ENCODE measurements at places on chromosomes 1 and 21.

GRCh38 chr1:211843507-211844298 is 13.1 kb upstream of the LPGAT1 start:
- DNase-seq = no peak

- DNase-seq = no peak
Observed at GRCh38 chr1:15090373-15090772, 63.2 kb upstream of the TMEM51 start.

- no peak for DNase-seq
Observed at GRCh38 chr21:15122241-15122640, 57.4 kb upstream of the NRIP1 start.

DNA sequence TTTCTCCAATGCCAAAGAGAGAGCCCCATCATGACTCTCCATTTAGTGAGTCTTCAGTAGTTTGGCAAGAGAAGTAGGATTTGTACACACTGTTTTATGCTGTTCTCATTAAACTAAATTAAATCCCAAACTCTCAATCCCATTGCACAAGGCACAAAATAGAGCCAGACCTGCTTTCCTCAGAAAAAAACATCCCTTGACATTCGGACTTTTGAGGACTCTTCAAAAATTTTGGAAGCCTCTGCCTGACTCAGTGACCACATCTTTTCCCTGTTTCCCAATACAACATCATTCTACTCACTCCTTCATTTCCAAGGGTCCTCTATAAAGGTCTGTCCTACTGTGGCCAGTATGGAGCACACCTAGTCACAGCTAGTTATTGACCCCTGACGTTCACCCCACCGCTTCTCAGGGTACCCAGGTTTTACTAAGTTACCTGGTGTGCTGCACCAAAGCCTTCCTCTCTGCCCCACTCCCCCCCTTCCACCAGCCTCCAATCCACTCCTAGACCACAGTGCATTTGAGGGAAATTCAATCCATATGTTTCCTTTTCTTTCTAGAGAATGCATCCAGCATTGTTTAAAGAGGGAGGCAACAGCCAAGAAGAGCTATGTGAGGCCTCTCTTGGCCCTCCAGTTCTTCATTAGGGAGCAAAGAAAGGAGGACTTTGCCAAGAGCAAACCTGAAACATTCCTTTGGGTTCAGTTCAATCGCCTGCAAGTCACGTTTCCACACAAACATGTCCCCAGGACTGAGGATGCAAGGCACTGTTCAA is 428.7 kb downstream of the PLPP3 start:
- no peak for DNase-seq

GRCh38 chr1:28056129-28056925 is 32.1 kb downstream of the EYA3 start:
- DNase-seq = peak; percentile 80

GRCh38 chr1:69403756-69404320 is 163.9 kb upstream of the LRRC7 start:
- no peak for DNase-seq

DNA sequence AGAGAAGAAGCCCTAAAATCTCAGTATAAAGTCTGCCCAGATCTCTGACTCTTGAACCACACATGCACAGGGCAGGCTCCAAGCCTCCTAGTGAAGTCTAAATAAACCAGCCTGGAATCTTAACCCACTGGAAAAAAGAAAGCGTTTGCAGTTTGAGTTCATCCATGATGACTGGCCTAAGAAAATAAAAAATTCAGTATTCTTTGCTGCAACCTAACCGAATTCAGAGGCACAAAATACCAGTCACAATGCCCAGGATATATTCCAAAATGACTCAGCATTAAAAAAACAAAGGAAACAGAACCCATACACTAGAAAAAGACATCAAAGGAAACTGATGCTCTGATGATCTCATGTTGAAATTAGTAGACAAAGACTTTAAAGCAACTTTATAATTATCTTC is 269.2 kb downstream of the SDCCAG8 start:
- DNase-seq = no peak

DNA sequence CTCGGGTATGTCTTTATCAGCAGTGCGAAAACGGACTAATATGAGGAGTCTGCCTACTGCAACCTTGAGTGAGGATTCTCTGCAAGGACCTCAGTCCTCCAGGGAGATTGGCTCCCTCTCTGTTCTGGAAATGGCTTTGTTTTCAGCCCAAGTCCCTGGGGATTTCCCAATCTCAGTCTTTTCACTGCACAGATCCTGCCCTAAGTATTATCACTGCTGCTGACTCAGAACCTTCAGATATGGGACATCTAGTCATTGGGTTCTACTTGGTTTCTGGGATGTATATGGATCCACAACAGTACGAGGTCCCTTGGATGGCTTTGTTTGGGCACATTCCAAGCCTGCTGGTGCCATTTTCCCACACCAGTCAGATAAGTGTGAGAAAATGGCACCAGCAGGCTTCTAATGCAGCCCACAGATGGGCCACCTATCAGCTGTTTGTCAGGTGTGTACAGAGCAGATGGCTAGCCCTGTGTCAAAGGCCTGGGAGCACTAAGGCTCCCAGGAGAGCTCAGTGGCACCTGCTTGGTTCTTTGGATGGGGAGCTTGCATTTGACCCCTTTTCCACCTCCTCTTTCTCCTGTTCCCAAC is 27.4 kb downstream of the ELF3 start:
- no peak for DNase-seq

DNA sequence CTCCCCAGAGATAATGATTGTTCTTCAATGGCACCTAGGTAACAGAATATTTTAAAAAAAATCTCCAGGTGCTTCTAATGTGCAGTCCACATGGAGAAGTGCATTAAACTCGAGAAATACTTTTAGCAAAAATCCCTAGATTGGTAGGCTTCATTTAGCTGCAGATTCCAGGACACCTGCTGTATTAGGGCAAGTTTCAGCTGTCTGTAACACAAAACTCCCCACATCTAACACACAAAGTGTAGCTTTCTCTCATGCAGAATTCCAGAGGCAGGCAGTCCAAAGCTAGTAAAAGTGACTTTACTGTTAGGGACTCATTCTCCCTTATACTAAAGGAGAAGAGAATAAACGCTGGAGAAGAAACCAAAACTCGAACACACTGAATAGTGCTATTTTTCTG is 1414.3 kb upstream of the B3GALT2 start:
- peak; percentile 15 for DNase-seq

DNA sequence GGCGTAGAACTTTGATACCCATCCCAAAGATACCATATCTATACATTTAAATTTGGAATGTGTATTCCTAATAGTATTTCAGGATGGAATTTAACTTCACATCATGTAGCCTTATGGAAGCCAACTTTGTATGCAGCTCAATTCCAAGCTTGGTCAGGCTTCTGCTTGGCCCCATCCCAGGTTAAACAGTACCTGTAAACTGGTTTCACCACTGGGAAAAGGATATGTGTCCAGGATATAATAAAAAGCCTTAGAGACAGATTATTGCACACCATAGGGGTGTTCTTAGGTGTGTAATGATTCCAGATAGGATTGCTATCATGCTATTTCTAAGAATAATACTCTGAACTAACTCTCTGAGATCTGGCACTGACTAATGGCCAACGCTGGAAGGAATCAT is 28.1 kb downstream of the ADAM30 start:
- DNase-seq = no peak

Measured in OCI-M1 (cell line).